ENCODE measurements at places on chromosomes 5 and 9.

DNA sequence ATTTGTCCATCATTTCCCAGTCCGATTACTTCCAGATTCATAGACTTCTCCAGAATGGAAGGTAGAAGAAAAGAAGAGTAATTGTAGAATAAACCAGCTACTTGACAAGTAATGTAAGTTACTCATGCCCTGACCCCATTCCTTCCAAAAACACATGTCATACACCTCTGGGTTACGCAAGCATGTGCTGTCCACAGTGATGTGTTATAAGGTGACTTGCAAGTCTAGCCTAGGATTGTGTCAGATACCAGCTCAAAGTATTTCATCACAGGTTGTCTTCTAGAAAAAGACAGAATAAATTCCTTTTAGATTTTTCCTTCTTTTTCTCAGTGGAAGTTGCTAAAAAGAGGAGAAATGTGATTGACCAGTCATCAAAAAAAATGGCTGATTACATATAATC lies 8.0 kb upstream of the TLR4 start:
- DNase-seq: no peak

- DNase-seq: no peak
These were observed 137.8 kb downstream of the GADD45G start for GRCh38 chr9:89742660-89743059.

- DNase-seq: no peak
These were observed 292.7 kb downstream of the CWC27 start for GRCh38 chr5:65061250-65061973.

GRCh38 chr9:87667164-87667738 lies 58.7 kb upstream of the CTSL start:
- peak; percentile 20 for DNase-seq

DNA sequence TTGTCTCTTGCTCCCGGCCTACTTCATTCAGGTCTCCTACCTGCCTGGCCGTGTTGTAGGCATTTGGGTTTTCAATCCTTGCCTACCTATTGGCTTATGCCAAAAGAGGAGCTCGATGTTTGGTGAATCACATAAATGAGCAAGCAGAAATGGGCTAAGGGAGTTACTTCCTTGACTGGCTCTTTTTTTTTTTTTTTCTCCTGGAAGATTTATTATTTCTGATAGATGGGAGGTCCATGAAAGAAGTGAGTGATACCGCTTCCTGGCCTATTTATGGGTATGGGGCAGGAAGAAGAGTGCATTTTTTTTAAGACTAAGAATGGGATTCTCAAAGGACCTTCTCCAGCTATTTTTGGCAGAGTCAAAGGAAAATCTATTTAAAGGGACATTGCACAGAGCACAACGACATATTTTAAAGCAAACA lies 294.1 kb downstream of the ARHGAP26 start:
- peak; percentile 90 for DNase-seq

DNA sequence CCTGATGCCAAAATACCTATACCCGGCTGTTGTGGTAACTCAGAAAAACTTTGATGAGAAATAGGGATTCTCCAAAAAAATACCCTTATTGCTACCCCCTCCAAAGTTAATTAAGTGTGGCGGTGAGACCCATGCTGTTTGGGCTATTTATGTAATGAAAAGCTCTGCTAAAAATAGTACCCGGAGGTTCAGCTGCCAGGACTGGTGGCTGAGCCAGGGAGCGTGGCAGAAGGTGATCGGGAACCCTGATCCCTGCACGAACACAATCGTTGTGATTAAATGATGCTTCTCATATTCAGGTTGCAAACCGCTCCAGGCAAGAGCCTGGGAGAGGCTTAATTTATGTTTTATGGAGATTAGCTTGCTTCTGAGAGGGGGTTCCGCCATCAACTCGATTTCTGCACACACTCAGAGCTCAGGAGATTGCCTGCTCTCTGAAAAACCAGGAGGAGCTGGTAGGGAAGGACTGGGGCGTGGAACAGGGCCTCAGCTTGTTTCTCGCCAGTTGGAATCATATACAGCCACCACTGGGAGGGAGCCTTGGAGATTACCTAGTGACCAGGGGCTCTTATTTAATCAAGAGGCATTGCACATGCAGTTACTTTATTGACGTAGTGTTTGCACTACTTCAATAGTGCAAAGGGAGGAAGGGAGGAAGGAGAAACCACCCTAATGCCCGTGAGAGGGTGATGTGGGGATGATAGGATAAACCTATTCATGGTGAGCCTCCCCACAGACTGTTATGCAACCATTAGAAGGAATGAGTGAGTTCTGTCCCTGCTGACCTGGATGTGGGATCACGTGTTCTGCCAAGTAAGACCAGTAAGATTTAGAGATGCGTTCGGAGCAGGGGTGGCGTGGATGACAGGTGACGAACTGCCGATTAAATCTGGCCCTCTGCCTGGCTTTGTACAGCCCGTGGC lies 23.4 kb downstream of the HRH2 start:
- DNase-seq: no peak

- DNase-seq: peak; percentile 11
These were observed 533.1 kb downstream of the NTRK2 start for GRCh38 chr9:85202596-85202995.

DNA sequence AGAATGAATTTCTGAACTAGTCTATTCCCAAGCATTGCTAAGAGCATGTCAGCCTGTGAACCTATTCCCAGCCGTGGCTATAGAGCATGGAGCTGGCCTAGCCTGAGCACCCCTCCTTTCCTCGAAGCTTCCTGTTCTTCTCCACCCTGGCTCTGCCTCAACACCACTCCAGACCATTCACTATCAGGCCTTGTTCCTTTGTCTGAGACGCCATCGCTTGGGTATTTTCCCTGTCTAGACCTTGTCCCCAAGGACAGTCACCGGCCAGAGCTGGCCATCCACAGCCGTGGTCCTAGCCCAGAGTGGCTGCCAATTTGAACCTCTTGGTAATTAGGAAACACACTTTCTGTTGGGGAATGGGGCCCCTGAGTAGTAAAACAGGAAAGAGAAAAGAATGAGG lies 105.8 kb downstream of the LIFR start:
- DNase-seq: no peak

DNA sequence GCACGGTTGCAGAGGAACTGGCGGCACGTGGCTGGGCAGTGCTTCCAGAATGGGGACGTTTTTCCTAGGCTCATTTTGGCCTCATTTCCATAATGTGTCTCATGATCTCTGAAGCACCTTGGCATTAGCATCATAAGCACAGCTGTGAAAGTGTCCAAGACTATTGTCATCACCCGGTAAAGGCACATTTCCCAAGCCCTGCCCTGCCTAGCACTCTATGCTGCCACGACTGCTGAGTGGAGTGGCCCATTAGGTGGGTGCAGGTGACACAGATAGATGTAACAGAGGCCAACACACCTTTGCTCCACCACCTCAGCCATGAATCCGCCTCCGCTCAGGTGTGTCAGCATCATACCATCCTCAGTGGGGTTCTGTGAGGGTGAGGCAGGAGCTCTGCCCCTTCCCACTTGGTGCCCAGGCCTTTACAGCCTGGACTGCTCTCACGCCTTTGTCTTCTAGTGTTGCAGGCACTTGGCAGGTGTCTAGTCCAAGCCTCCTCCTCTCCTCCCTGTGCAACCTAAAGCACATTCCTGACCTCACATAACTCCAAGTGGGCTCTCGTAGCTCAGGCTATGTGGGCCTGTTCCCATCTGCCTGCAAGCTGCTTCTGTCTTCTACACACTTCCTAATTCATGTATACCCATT lies 213.0 kb downstream of the FSTL4 start:
- no peak for DNase-seq

DNA sequence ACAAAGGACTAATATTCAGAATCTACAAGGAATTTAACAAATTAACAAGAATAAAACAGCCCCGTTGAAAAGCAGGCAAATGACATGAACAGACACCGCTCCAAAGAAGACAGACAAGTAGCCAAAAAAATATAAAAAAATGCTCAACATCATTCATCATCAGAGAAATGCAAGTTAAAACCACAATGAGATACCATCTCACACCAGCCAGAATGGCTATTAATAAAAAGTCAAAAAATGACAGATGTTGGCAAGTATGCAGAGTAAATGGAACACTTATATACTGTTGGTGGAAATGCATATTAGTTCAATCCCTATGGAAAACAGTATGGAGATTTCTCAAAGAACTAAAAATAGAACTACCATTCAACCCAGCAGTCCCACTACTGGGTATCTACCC lies 302.7 kb upstream of the RGMB start:
- DNase-seq: peak; percentile 52

DNA sequence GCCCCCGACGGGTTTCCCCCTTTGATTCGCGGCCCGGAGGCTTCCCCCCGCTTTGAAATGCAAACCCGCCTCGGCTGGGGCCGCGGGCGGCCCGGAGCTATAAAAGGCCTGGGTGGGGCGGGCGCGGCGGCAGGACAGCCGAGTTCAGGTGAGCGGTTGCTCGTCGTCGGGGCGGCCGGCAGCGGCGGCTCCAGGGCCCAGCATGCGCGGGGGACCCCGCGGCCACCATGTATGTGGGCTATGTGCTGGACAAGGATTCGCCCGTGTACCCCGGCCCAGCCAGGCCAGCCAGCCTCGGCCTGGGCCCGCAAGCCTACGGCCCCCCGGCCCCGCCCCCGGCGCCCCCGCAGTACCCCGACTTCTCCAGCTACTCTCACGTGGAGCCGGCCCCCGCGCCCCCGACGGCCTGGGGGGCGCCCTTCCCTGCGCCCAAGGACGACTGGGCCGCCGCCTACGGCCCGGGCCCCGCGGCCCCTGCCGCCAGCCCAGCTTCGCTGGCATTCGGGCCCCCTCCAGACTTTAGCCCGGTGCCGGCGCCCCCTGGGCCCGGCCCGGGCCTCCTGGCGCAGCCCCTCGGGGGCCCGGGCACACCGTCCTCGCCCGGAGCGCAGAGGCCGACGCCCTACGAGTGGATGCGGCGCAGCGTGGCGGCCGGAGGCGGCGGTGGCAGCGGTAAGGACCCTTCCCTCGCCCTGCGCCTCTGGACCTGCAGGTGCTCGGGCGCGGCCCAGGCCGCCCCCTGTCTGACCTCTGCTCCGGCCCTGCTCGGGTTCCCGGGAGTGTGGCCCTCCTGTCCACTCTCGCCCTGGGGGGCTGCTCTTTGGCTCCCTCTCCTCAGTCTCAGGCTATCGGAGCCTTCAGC lies at the start of gene CDX1:
TSS of gene CDX1 (plus strand) at position 129 of the 862 bp plus-strand sequence. CDS start at position 228, 99 bp downstream.
- no peak for DNase-seq

- DNase-seq: no peak
These were observed 109.4 kb upstream of the DMRTA1 start for GRCh38 chr9:22337261-22337660.

DNA sequence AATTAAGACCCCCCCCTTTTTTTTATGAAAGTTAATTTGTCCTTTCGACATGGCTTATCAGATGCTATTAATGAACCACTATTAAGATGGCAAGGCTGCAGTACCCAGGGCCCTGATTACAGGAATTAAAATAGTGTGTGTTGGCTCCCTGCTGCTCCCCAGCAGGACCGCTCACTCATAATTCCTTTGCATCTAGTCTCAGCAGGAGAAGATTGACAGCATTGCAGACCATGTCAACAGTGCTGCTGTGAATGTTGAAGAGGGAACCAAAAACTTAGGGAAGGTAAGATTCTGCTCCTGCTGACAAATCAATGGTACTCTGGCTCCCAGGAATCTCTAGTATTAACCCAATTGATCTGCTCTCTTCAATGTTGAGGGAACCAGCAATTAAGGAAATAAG lies 61.0 kb downstream of the STX17 start:
- DNase-seq: no peak

GRCh38 chr5:128271859-128272464 lies 188.4 kb downstream of the SLC12A2 start:
- peak; percentile 67 for DNase-seq

- DNase-seq: no peak
These were observed 42.4 kb downstream of the PDE6A start for GRCh38 chr5:149902177-149902576.

GRCh38 chr5:80041527-80041926 lies 6.4 kb downstream of the THBS4 start:
- no peak for DNase-seq

- no peak for DNase-seq
These were observed 79.2 kb downstream of the C9orf152 start for GRCh38 chr9:110128664-110129329.

GRCh38 chr5:154244476-154244875 lies 53.9 kb downstream of the GALNT10 start:
- no peak for DNase-seq

- DNase-seq: no peak
These were observed 615.1 kb downstream of the TLE1 start for GRCh38 chr9:81074221-81074620.

DNA sequence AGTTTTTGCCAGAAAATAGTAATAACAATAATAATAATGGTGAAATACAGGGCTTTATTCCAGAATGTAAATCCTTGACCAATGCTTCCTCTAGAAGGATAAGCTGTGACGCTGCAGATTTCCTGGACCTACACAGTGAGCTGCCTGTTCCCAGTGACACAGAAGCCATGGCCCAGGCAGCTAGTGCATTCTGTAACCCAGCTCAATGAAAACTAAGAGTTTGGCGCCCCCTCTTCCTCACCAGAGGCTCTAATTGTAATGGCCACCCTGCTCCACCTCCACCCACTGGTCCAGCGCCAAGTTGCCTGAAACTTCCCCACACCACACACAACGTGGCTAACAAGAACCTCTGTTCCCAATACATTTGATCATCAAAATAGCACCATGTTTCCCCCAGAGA lies 248.1 kb downstream of the CETN3 start:
- peak; percentile 49 for DNase-seq

DNA sequence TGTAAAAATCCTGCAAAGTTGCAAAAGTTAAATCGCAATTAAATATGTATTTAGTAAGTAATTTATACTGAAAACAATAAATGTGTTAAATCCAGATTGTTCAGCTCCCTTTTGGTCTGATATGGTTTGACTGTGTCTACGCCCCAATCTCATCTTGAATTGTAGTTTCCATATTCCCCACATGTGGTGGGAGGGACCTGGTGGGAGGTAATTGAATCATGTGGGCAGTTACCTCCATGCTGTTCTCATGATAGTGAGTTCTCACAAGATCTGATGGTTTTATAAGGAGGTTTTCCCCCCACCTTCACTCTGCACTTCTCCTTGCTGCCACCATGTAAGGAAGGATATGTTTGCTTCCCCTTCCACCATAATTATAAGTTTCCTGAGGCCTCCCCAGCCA lies 140.0 kb downstream of the CDH6 start:
- no peak for DNase-seq

DNA sequence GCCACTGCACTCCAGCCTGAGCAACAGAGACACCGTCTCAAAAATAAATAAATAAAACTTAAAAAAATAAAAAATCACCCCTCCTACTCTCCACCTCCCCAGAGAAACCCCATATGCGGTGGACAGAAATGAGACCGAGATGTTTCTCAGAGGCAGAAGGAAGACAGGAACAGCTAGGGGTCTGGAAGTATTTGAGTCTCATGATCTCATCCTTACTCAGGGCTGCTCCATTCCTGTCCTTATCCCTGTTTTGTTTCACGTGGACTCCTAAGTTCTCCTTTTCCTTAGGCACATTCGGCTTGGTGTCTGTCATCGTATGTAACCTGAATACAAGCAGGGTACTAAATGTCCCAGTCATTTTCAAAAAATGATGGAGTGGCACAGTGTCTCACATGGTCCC lies 76.1 kb downstream of the C9orf50 start:
- DNase-seq: peak; percentile 80

All from fibroblast of skin of right biceps (primary cell).